ENCODE measurements at places on chromosomes 16 and 17.

GRCh38 chr17:75266316-75267152 lies 4.5 kb downstream of the MIF4GD start:
- no peak for DNase-seq

DNA sequence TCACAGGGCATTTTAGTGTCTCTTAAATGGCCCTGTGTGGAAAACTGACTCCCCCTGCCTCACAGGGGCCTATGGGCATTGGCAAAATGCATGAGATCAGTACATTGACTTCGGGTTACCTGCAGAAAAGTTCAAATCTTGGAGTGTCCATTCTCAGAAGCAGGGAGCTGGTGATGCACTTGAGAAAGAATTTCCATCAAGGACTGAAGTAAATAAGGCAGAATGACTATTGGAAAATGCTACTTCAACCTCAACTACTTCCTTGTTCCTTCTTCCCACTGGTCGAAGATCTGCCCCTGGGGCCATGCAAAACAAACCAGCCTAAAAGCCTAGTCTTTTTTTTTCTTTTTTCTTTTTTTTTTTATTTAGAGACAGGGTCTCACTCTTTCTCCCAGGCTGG lies 13.8 kb upstream of the GSDMA start:
- DNase-seq = no peak

GRCh38 chr17:79513206-79513605 lies 97.6 kb downstream of the RBFOX3 start:
- no peak for DNase-seq

GRCh38 chr16:68086336-68086841 lies 1.2 kb downstream of the NFATC3 start:
- DNase-seq = peak; percentile 60

- peak; percentile 91 for DNase-seq
These were observed 4.7 kb upstream of the IGSF6 start for GRCh38 chr16:21656795-21657768.

- no peak for DNase-seq
These were observed 4.4 kb downstream of the TMEM204 start for GRCh38 chr16:1537763-1538289.

DNA sequence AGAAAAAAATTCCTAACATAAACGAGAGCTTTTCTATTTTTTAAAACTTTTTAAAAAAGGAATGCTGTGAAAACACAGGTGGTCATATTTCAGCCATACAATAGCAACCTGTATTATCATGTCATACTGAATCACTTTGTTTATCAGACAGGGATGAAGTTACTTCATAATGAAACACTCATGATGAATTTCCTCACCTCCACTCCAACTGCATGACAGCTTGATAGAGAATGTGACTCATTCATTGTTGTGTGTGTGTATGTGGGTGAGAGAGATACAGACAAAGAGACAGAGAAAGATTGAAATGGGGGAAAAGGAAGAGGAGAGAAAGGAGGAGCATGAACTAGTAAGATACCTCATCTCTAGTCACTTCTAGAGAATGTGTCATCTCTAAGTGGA lies 109.0 kb downstream of the SYCE1L start:
- no peak for DNase-seq
